ENCODE measurements at places on chromosomes 12 and 14. TPM values are rescaled to one million over a fixed set of nuclear protein-coding genes. Genes with fewer than 3 reads are reported as not detected.
A peak's percentile ranks its signal among the peaks of the same experiment; 100 is the strongest.

The EPYC gene
- not detected for total RNA-seq

DNA sequence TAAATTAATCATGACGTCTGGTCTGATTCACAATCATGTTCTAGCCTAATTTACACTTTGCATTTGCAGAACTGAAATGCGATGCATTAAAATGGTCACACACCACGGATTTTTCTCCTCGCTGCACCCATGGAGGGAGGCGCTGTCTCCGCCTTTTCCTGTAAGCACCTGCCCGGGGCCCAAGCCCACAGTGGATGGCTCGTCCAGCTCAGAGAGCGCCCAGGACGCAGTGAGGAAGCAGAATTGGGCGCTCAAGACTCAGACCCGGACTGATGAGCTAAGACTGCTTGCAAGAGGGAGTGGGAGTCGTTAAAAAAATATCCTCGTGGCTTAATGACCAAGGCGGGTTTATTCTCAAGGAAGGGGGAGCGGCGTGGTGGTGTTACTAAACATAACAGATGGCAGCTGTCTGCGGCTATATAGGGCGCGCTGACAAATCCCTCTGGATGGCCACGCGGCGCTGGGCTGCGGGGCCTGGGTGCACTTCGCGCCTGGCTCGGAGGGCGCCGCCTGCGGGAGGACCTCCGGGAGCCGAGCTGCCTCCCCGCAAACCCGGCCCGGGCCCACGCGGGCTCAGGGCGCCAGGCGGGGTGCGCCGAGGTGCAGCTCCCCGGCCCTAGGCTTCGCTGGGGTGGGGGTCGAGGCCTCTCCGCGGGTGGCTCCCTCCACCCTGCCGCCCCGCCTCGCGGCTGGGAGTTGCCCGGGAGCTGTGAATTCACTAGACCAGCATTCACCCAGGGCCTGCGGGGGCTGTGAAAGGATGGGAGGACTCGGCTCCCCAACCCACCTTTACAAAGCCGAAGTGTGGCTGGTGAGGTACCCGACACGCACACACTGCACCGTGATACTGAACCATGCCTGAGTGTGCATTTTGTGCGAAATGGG is 78.7 kb downstream of the PPM1A start:
- H3K4me3 ChIP-seq = no peak overlapping the region
- DNase-seq = no peak
- H3K4me1 ChIP-seq = peaks cover 19% of the 10 kb centered on the region
- H3K36me3 ChIP-seq = no peaks in the 10 kb centered on the region

DNA sequence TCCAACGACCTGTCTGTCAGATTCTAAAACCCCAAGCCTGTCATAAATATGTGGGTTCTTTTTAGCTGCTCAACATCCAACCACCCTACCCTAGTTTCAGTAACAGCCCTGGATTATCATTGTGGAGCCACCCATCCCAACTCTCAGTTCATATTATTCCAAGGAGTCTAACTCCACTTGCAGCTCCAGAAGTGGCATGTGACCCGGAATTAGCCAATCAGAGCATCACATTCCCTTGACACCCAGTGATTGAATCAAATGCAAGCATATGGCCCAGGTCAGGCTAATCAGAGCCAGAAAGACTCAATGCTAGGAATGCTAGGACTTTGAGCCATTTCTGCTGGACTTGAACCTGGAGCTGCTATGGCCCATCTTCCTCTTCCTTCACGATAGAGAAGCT is 17.1 kb upstream of the HSP90B1 start:
- no peak overlapping the region for H3K4me3 ChIP-seq
- no peaks in the 10 kb centered on the region for H3K27me3 ChIP-seq
- no peak for DNase-seq
- peaks cover 10% of the 10 kb centered on the region for H3K36me3 ChIP-seq

GRCh38 chr12:52555577-52555976 is 2.6 kb upstream of the KRT71 start:
- H3K36me3 ChIP-seq = no peaks in the 10 kb centered on the region
- no peaks in the 10 kb centered on the region for H3K4me1 ChIP-seq
- peaks cover 65% of the 10 kb centered on the region for H3K27me3 ChIP-seq
- no peak overlapping the region for H3K27ac ChIP-seq
- no peak overlapping the region for H3K4me3 ChIP-seq
- DNase-seq = no peak

The P3H3 gene
- 101 TPM for total RNA-seq

The GPX2 gene
- not detected for total RNA-seq

DNA sequence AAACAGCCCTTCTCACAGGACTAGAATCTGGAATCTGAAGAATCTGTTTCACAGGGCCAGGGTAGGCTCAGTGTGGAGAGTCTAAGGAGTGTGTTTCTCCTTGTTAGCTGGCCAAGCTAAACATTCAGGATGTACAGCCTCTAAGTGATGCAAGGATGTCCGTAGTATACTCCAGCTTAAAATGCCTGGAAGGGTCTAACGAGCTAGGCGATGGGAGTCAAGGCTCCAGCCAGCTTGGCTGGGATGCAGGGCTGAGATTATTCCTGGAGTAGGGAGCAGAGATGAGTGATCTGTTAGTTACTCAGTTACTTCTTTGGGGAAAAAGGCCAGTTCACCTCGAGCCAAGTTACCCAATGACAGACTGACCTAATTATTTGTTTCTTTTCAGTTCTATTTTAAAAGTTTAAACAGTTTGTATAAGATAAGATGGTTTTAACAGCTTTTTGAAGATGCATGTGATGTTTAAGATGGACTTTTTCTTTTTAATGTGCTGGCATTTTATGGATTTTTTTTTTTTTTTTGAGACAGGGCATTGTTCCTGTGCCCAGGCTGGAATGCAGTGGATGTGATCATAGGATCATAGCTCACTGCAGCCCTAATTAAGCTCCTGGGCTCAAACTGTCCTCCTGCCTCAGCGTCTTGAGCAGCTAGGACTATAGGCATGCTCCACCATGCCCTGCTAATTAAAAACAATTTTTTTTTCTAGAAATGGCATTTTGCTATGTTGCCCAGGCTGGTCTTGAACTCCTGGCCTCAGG is 41.1 kb downstream of the SYNE2 start:
- no peaks in the 10 kb centered on the region for H3K36me3 ChIP-seq
- peak; percentile 61 for DNase-seq
- H3K4me1 ChIP-seq = peaks cover 66% of the 10 kb centered on the region

DNA sequence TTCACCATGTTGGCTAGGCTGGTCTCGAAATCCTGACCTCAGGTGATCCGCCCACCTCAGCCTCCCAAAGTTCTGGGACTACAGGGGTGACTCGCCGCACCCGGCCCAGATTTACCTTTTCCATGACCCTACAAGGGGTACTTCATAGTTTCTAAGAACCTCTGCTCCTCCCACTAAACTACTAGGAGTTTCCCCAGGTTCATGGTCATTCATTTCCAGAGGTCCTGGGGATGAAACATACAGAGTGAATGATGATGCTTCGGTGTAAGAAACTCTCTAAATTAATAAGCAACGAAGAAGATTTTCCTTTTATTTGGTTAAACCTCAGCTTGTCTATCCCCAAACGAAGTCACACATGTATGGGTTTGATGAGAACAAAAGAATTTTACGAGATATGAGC is 56.9 kb downstream of the AMN start:
- no peak for DNase-seq
- H3K27me3 ChIP-seq = peaks cover 1% of the 10 kb centered on the region
- H3K4me1 ChIP-seq = no peaks in the 10 kb centered on the region
- H3K27ac ChIP-seq = no peak overlapping the region

DNA sequence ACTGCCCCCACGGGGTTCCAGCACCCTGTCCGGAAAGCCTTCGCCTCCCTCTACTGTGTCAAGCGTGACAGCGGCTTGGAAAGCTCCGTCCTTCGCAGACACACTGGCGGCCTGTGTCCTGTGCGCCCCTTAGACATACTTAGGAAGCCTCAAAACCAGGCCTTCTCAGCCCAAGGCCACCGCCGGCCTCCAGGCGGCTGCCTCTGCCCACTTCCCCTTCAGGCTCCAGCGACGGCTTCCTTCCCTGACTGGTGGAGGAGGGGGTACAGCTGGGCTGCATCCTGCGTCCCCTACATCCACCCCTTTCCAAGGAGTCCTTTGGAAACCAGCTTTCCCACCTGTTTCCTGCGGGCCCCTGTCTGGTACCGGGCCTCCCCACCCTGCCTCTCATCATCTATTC is 2.5 kb upstream of the CACNA2D4 start:
- H3K4me1 ChIP-seq = no peaks in the 10 kb centered on the region
- no peak overlapping the region for H3K27ac ChIP-seq
- no peak for DNase-seq

GRCh38 chr14:24694680-24695079 is 60.7 kb upstream of the GZMB start:
- no peak for DNase-seq
- peaks cover 4% of the 10 kb centered on the region for H3K27me3 ChIP-seq
- H3K27ac ChIP-seq = no peak overlapping the region
- H3K4me1 ChIP-seq = no peaks in the 10 kb centered on the region
- H3K36me3 ChIP-seq = no peaks in the 10 kb centered on the region
- no peak overlapping the region for H3K4me3 ChIP-seq

The FOXN4 gene
- total RNA-seq = not detected

- no peak overlapping the region for H3K27ac ChIP-seq
- H3K27me3 ChIP-seq = peaks cover 2% of the 10 kb centered on the region
- H3K36me3 ChIP-seq = peaks cover 11% of the 10 kb centered on the region
- peaks cover 35% of the 10 kb centered on the region for H3K4me1 ChIP-seq
- no peak overlapping the region for H3K4me3 ChIP-seq
- DNase-seq = no peak
Measured at GRCh38 chr12:1204581-1205121, 213.6 kb downstream of the ERC1 start.

The JDP2 gene
- 63.6 TPM for total RNA-seq

The CLEC4D gene
- not detected for total RNA-seq

The PABPN1 gene
- 129 TPM for total RNA-seq

- no peak for DNase-seq
- H3K36me3 ChIP-seq = peaks cover 63% of the 10 kb centered on the region
- H3K27me3 ChIP-seq = peaks cover 11% of the 10 kb centered on the region
- H3K4me3 ChIP-seq = no peak overlapping the region
Measured at GRCh38 chr14:71739273-71739990, 192.8 kb upstream of the RGS6 start.

The SIX4 gene
- total RNA-seq = 19.6 TPM

GRCh38 chr12:124837958-124838803 is 25.5 kb downstream of the SCARB1 start:
- peak overlapping the region; percentile 92 for H3K27ac ChIP-seq
- no peaks in the 10 kb centered on the region for H3K36me3 ChIP-seq

The SLC17A8 gene
- not detected for total RNA-seq
